ENCODE measurements at places on chromosomes 2 and 18. TPM values are rescaled to one million over a fixed set of nuclear protein-coding genes. Genes with fewer than 3 reads are reported as not detected.

DNA sequence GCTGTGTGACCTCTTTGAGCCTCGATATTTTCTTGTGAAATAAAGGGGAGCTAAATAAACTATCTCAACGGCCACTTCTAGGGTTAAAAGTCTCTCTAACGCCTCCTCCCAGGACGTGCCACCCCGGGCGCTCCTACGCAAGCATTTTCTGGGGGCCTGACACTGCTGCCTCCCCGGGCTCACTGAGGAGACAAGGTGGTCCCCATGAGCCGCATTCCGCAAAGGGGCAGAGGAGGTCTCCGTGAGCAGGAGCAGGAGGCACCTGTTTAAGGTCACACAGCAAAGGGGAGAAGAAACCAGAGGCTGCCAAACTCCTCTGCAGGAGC is 913 bp upstream of the WNT10A start:
- H3K4me3 ChIP-seq, result peak overlapping the region; percentile 46
- H3K36me3 ChIP-seq, result no peaks in the 10 kb centered on the region
- H3K27me3 ChIP-seq, result peaks cover 66% of the 10 kb centered on the region

DNA sequence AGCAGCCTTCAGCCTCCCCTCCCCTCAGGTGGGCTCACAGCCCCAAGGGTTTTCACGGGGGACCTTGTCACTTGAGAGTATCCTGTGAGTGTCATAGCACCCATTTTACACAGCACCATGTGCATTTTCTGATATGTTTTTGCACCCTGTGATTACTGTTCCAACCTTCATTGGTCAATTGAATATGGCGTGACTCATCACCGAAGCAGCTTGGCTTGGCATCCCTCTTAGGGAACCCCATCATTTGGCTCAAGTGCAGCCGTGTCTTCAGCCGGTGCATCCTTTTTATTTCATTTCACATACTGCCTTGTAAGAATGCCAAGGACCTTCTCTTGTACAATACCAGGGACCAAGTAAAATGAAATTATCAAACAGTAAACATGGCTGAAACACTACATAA is 57.6 kb downstream of the NPAS2 start:
- no peaks in the 10 kb centered on the region for H3K36me3 ChIP-seq
- no peak overlapping the region for H3K4me3 ChIP-seq
- H3K4me1 ChIP-seq, result no peaks in the 10 kb centered on the region

DNA sequence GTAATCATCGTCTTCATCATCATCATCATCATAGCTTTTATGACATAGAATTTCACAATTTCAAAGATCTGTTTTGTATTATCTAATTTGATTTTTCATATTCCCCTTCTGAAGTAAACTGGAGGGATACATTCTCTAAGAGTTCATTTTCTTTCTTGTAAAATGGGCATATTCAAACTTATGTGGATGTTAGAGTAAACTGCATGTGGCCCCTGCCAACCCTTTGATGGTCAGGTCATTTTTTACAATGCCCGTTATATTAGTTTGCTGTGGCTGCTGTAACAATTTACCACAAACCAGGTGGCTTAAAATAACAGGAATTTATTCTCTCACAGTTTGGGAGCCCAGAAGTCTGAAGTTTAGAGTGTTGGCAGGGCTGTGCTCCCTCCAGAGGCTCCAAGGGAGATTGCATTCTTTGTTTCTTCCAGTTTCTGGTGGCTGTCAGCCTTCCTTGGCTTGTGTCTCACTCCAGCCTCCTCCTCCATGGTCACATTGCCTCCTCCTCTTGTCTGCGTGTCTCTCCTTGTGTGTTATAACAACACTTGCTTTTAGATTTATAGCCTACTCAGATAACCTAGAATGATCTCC is 127.5 kb upstream of the MMADHC start:
- no peaks in the 10 kb centered on the region for H3K36me3 ChIP-seq
- H3K4me3 ChIP-seq, result no peak overlapping the region
- no peak overlapping the region for H3K27ac ChIP-seq
- H3K4me1 ChIP-seq, result no peaks in the 10 kb centered on the region

GRCh38 chr2:203510941-203511305 is 24.2 kb downstream of the RAPH1 start:
- H3K4me1 ChIP-seq, result no peaks in the 10 kb centered on the region
- DNase-seq, result no peak
- no peaks in the 10 kb centered on the region for H3K36me3 ChIP-seq
- no peaks in the 10 kb centered on the region for H3K27me3 ChIP-seq

DCC gene
- not detected for total RNA-seq
